Ascending aorta (tissue), 2 donors: ENCODE measurements at places on chromosomes 5 and 9. TPM values are rescaled to one million over a fixed set of nuclear protein-coding genes. Genes with fewer than 3 reads are reported as not detected.
A peak's percentile ranks its signal among the peaks of the same experiment; 100 is the strongest.

- DNase-seq: no peak
Observed at GRCh38 chr5:52999344-52999949, 10.3 kb downstream of the ITGA2 start.

DNA sequence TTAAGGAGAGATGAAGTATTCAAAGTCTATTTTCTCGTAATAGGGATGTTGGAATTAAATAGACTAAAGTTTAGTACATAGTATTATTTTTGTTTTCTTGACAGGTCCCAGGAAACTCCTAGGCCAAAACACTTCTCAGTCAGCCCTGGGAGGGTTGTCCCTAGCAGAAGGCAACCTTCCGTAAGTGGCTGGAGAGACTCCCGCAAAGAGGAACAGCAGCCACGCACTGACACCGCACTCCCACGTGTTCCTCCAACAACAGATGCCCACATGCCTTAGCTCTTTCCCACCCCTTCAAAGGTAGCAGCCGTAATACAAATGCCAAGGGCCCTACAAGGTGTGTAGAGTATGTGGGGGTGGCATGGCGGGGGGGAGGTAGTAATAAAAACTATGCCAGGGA lies 28.4 kb downstream of the PCDHGC5 start:
- no peak for DNase-seq

The PTTG1 gene
- total RNA-seq: 8.6 TPM

The HOMER1 gene
- 2.3 TPM for total RNA-seq

- DNase-seq: no peak
Observed at GRCh38 chr9:77616191-77616590, 31.9 kb downstream of the GNA14 start.

DNA sequence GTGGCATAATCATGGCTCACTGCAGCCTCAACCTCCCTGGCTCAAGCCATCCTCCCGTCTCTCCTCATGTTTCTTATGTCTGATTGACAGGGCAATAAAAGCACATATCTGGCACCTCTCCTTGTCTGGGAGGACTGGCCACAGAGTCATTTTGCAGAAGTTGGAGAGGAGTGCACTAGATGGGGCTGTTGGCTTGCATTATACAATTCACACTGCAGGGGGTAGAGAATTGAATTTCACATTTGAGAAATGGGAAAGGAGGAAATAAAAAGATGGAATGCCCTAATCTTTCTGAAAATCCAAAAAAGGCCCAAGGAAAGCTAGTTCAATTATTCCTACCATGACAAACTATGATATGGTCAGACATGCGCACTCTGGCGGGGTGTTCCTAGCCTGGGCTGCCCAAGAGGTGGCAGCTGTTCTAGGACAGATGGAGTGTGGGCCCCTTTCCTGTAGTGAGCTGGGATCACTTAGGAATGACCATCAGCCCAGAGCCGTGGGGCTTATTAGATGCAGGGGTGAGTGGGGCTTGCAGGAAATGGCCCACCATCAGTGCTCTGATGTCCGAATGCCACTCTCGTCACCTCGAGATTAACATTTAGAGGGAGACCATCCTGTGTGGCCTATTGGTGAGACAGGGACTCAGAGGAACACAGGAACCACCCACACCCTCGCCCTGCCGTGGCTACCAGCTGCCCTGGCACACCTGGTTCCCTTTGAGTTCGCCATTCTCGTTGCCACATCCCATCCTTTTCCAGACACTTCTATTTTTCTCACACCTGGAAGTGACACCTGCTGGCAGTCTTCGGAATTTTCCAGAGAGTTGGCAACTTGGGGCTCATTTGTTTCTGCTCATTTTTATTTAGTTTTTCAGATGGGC lies 21.8 kb upstream of the ANKRD18A start:
- no peak for DNase-seq

The CENPP gene
- total RNA-seq: 0.43 TPM

The ANKRD55 gene
- not detected for total RNA-seq

DNA sequence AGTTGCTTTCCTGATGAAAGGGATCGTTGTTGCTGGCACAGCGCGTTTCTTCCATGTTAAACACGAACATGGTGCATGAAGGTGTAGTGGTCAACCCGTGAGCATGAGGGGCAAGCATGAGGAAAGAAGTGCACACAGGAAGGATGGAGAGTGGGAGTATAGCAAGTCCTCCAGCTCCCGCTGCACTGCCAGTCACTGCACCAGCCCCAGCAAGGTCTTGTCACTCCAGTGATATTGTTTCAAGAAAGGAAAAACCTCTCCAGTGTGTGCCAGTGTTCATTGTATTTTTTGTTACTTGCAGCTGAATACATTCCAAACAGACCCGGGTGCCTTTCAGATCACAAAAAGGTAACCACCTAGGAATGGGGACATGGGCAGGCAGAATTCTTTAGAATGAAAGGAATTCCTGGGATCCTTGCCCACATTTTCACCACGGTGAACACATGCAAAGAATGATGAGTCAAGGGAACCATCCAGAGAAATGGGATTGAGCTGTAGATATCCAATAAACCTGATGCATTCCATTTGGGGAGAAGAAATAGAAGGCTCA lies 186.3 kb downstream of the AOPEP start:
- peak; percentile 61 for DNase-seq

DNA sequence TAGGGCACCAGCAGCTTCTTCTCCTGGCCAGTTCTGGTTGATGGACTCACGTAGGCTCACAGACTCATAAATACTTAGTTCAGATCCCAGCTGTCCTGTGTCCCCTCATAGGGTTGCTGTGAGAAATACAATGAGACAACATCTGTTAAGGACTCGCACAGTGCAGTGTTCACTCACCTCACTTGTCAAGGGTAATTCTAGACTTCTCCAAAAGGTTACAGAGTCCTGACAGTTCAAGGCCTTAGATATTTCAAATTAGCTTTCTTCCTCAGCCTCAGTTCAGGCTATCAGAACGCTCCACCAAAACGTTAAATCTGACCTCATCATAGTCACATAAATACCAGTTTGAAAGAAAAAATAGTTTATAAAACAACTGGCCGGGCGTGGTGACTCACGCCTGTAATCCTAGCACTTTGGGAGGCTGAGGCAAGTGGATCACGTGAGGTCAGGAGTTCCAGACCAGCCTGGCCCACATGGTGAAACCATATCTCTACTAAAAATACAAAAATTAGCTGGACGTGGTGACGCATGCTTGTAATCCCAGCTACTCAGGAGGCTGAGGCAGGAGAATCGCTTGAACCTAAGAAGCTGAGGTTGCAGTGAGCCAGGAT lies 106.3 kb downstream of the UGCG start:
- DNase-seq: no peak

The OBP2B gene
- total RNA-seq: not detected

The ZFAND5 gene
- total RNA-seq: 189 TPM

- no peak for DNase-seq
Observed at GRCh38 chr5:72301557-72301956, 18.5 kb downstream of the MRPS27 start.

- no peak for DNase-seq
Observed at GRCh38 chr5:74762599-74762998, 4.3 kb downstream of the GFM2 start.

- DNase-seq: no peak
Observed at GRCh38 chr9:128282500-128282899, 6.4 kb downstream of the SWI5 start.

The TMC1 gene
- not detected for total RNA-seq

- DNase-seq: no peak
Observed at GRCh38 chr9:125977223-125977622, 230.1 kb downstream of the PBX3 start.

DNA sequence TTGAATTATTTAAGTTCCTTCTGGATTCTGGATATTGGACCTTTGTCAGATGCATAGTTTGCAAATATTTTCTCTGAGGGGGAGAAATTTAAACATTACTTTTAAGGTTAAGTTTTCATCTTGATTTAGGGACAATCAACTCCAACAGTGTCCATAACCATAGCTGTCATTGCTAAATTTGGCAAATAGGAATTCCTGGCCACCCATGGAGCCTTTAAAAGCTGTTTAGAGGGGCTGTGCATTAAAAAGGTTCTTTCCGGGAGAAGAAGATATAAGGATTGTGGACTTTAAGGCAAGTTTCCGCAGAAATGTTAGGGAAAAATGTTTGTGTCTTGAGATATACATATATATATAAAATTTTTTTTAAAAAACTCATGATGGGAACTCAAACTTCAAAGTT lies 339.7 kb downstream of the ADAMTS6 start:
- no peak for DNase-seq

The CDC20B gene
- not detected for total RNA-seq

- no peak for DNase-seq
Observed at GRCh38 chr5:5424736-5425135, 2.3 kb downstream of the ICE1 start.

The C1QTNF2 gene
- total RNA-seq: 3.7 TPM

The BOD1 gene
- total RNA-seq: 60.5 TPM

DNA sequence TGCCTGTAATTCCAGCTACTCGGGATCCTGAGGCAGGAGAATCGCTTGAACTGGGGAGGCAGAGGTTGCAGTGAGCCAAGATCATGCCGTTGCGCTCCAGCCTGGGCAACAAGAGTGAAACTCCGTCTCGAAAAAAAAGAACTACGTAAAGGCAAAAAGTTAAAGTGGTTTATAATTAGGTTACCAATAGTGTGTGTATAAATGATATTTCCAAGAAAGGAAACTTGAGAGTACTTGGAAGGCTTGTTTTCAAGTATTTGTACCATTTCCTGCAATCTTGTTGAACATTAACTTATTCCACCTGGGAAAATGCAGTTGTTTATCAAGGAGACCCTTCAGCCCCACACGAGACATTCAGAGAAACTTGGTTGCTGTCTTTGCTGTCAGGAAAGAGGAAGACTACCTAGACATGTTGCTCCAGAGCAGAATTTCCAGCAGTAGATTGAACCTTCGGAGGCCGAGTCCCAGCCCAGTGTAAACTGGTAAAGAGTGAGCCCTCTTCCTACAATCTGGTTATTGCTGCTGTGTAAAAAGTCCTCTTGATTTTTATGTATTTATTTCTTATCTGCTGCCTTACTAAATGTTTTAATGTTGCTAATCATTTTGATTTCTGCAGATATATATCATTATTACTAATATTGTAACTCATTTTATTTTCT lies 30.1 kb downstream of the STXBP1 start:
- DNase-seq: no peak

GRCh38 chr9:136673088-136673974 lies 10.6 kb downstream of the EGFL7 start:
- no peak for DNase-seq

GRCh38 chr5:14727428-14727865 lies 62.9 kb downstream of the OTULIN start:
- DNase-seq: no peak

DNA sequence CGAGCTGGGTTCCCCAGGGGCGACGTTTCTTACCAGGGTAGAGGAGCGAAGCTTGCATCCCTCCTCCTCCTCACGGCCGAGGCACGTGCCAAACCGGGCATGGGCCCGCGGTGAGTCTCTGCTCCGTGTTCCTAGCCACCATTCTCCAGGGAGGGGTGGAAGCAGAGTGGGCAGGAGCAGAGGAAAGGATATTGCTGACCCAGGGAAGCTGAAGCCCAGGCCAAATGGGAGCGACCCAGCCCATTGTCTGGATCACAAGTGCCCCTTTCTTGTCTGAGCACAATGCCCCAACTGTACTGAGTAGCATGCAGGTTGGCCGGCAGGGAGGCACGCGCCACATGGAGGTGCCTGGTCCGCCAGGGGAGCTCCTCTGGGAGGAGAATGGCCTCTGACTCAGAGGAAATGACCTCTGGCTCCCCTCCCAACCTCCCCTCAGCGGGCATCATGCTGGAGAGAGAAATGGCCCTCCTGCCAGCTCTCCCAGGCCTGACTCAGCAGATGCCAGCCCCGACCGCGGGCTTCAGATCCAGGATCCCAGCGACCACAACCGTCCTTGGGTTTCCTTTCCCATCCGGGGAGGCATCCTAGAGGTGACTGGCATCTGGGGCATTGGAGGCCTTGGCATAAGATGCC lies 1.1 kb downstream of the PRR7 start:
- DNase-seq: peak; percentile 87
